ENCODE measurements at places on chromosomes 4 and X. TPM values are rescaled to one million over a fixed set of nuclear protein-coding genes. Genes with fewer than 3 reads are reported as not detected.

The TACR3 gene
- not detected for total RNA-seq

The KIF4A gene
- 24.3 TPM for total RNA-seq

The XKRX gene
- not detected for total RNA-seq

DNA sequence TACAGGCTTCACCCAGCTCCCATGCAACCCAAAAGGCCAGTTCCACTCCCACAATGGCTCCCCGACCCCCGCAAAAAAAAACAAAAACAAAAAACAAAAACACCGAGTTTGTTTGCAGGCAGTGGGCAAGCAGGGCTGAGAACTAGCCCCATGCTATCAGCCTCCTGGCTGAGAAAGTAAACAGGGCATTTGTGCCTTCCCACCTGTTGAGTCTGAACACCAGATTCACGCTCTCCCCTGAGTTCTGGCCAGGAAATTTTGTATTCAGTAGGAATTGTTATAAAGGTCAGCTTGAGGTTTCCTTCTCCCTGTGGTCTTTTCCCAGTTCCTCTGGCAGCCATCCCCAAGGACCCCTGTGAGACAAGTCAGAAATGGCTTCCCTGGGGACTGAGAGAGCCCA lies 1066.5 kb downstream of the GLUD2 start:
- DNase-seq, result no peak

DNA sequence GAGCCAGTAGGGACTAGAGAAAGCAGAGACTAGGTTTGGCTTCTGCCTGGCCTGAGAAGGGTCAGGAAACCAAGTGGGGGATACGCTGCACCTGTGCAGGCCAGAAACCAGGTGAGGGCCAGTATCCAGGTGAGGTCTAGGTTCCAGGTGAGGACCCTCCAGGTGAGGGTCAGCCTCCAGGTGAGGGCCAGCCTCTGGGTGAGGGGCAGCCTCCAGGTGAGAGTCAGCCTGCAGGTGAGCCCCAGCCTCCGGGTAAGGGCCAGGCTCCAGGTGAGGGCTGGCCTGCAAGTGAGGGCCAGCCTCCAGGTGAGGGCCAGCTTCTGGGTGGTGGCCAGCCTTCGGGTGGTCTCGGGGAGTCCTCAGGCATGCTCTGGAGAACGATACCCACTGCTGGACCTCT lies 238.8 kb downstream of the USP46 start:
- DNase-seq, result no peak

DNA sequence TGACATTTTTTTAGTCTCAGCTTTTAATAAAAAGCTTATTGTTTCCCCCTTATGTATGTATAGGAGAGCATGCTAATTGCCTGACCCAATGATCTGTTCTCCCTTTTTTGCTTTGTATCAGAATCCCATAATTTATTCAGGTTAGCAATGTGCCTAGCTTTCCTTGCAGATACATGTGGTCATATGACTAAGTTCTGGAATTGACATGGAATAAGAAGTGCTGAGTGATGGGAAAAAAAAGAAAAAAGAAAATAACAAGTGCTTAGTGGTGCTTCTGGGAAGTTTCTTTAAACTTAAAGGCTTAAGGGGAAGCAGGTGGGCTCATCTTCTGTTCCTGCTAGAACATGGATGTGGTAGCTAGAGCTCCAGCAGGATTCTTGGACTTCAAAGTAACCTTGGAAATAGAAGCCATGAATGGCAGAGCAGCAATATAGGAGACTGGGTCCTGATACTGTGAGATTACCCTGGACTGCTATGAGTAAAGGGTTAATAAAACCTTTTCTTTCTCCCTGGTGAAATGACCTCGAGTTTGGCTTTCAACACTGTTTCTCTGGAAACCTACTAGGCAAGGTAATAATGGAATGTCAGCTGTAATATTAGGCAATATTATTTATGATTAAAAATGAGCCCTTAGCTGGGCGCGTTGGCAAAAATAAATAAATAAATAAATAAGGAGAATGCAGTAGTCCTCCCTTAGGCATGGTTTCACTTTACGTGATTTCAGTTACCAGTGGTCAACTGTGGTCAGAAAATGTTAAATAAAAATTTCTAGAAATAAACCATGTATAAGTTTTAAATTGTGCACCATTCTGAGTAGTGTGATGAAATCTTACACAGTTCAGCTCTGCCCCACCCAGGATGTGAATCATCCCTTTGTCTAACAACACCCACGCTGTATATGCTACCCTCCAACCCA lies 16.7 kb upstream of the RBM41 start:
- no peak for DNase-seq

DNA sequence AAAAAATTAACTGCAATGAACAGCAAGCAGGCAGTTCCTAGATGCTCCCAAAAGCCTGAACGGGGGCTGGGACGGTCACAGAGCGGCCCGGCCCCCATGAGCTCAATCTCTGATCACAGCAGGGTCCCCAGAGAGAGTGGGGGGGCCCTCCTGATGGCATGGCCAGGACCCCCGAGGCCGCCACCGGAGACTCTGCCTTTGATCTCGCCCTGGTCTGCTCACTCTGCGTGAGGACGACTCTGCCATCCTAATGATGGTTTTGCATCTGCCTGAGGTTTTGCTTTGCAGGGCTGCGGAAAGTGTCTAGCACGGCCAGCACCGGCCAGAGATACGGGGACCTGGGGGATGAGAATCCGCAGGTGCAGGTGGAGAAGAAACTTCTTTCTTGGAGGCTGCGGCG lies 103.8 kb downstream of the SHOX start:
- DNase-seq, result no peak

- no peak for DNase-seq
Observed at GRCh38 chrX:111881715-111882114, 5.7 kb downstream of the TRPC5OS start.

DNA sequence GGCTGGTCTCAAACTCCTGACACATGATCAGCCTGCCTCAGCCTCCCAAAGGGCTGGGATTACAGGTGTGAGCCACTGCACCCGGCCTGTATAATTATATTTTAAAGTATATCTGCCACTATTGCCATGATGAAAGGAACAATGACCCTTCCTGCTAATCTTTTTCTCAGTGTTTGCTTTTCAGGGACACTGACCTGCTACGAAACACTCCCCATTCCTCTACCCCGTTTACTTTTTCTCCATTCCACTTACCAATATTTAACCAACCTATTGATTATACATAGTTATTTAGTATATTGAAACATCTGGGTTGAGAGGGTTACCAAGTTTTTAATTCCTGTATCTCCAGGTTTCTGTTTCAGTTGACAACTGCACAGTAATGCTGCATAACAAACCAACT lies 331.9 kb upstream of the NDST3 start:
- no peak for DNase-seq

All from HFFc6 (cell line).